ENCODE measurements at places on chromosomes 13 and 19. TPM values are rescaled to one million over a fixed set of nuclear protein-coding genes. Genes with fewer than 3 reads are reported as not detected.

NTF4 gene
- total RNA-seq: not detected

GZMM gene
- 58.5 TPM for total RNA-seq

- H3K4me1 ChIP-seq: no peaks in the 10 kb centered on the region
- peaks cover 7% of the 10 kb centered on the region for H3K27me3 ChIP-seq
- H3K27ac ChIP-seq: no peak overlapping the region
- no peak for DNase-seq
Observed at GRCh38 chr13:106630650-106631049, 62.7 kb upstream of the ARGLU1 start.

- no peaks in the 10 kb centered on the region for H3K4me1 ChIP-seq
- H3K36me3 ChIP-seq: no peaks in the 10 kb centered on the region
- DNase-seq: no peak
- no peak overlapping the region for H3K4me3 ChIP-seq
- no peaks in the 10 kb centered on the region for H3K27me3 ChIP-seq
- H3K27ac ChIP-seq: no peak overlapping the region
Observed at GRCh38 chr13:53788286-53788685, 759.7 kb downstream of the OLFM4 start.

GRCh38 chr19:49567861-49568441 lies 12.4 kb downstream of the NOSIP start:
- H3K27ac ChIP-seq: peak overlapping the region; percentile 81
- H3K27me3 ChIP-seq: no peaks in the 10 kb centered on the region
- DNase-seq: peak; percentile 81

- no peaks in the 10 kb centered on the region for H3K27me3 ChIP-seq
- peak overlapping the region; percentile 56 for H3K4me3 ChIP-seq
- H3K4me1 ChIP-seq: peaks cover 83% of the 10 kb centered on the region
- H3K27ac ChIP-seq: peak overlapping the region; percentile 80
- peaks cover 21% of the 10 kb centered on the region for H3K36me3 ChIP-seq
Observed at GRCh38 chr13:74062933-74063332, 71.3 kb downstream of the KLF12 start.

CRX gene
- total RNA-seq: not detected

LIM2 gene
- total RNA-seq: 2.6 TPM

DNA sequence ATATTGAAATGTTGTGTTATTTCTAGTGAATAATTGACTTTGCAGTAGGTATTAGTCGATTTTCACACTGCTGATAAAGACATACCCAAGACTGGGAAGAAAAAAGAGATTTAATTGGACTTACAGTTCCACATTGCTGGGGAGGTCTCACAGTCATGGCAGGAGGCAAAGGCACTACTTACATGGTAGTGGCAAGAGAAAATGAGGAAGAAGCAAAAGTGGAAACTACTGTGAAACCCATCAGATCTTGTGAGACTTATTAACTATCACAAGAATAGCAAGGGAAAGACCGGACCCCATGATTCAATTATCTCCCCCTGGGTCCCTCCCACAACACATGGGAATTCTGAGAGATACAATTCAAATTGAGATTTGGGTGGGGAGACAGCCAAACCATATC lies 9.9 kb upstream of the C5AR2 start:
- H3K27ac ChIP-seq: no peak overlapping the region
- no peak for DNase-seq
- no peaks in the 10 kb centered on the region for H3K4me1 ChIP-seq
- H3K27me3 ChIP-seq: peaks cover 16% of the 10 kb centered on the region

ANKLE1 gene
- total RNA-seq: 18.4 TPM

- no peaks in the 10 kb centered on the region for H3K4me1 ChIP-seq
- H3K27me3 ChIP-seq: no peaks in the 10 kb centered on the region
- no peak overlapping the region for H3K4me3 ChIP-seq
- DNase-seq: no peak
- H3K36me3 ChIP-seq: no peaks in the 10 kb centered on the region
Observed at GRCh38 chr13:71018544-71018943, 848.5 kb downstream of the DACH1 start.

DNA sequence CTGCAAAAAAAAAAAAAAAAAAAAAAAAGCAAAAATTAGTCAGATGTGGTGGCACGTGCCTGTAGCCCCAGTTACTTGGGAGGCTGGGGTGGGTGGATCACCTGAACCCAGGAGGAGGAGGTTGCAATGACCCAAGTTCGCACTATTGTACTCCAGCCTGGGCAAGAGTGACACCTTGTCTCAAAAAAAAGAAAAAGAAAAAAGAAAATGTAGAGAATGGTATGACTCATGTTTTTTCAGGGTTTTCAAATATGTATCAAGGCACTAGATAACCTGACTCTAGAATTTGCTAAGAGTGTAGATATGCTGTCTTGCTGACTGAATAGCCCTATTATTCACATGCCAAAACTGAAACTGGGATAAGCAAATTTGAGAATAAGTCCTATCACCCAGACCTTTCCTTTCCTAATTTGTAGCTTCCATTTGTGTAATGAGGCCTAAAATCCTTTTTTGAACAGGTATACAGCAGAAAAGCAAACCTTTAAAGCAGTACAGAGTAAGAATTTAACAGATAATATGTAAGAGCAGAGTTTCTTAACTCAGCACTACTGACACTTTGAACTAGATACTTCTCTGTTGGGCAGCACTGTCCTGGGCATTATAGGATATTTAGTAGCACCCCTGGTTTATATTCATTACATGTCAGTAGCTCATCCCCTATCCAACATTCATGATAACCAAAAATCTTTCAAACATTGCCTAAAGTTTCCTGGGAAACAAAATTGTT lies 108.6 kb downstream of the ELF1 start:
- no peak overlapping the region for H3K4me3 ChIP-seq
- DNase-seq: peak; percentile 24
- peaks cover 23% of the 10 kb centered on the region for H3K4me1 ChIP-seq

DNA sequence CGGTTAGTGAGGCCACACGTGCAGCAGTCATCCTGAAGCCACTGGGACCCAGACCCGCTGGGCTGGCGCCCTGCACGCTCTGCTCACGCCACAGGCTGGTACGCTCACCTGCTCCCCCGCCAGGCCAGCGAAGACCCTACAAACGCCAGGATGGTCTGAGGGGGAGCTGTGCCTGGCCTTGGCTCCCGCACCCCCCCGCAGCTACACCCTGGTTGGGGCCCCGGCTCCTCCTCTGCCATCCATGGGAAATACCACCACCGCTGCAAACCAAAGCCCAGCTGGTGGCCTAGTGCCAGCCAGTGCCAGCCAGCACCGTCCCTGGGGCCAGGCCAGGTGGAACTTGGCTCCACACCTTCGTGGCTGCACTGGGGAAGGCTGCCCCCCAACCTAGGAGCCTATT lies 23.3 kb upstream of the CACTIN start:
- no peaks in the 10 kb centered on the region for H3K4me1 ChIP-seq
- no peak for DNase-seq
- no peaks in the 10 kb centered on the region for H3K36me3 ChIP-seq
- no peak overlapping the region for H3K27ac ChIP-seq
- no peaks in the 10 kb centered on the region for H3K27me3 ChIP-seq

DNA sequence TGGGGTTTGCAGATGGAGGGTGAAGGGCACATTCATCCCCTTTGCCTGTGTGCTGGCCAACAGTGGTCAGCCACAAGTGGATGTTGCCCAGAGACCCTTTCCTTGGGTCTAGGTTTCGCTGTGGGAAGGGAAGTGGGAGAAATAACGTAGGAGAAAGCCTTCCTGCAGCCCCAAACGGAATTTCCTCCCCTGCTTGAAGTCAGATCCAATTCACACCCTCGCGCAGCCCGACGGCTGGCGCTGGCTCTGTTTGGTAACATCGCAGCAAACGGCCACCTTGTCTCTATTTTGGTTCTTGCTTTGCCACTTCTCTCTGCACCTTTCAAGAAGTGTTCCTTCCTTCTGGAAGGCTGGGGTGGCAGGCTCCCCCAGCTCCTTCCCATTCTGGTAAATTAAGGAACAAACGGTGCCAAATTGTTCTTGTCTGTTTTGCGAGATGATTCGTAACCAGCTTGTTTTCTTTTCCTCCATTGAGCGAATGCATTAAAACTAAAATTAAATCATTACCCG lies 45.4 kb downstream of the CHST8 start:
- no peak for DNase-seq
- H3K4me3 ChIP-seq: no peak overlapping the region
- no peaks in the 10 kb centered on the region for H3K36me3 ChIP-seq
- no peak overlapping the region for H3K27ac ChIP-seq

RAB3A gene
- total RNA-seq: 11.3 TPM
